Activated CD4-positive, alpha-beta T cell treated with anti-CD3 and anti-CD28 coated beads, Interleukin-2, Interleukin-6, amounts not matched to agents 100 ng/mL and 50 ng/mL, durations not matched to agents 16 hours and 8 hours (primary cell): ENCODE measurements at places on chromosomes 7 and 10.

DNA sequence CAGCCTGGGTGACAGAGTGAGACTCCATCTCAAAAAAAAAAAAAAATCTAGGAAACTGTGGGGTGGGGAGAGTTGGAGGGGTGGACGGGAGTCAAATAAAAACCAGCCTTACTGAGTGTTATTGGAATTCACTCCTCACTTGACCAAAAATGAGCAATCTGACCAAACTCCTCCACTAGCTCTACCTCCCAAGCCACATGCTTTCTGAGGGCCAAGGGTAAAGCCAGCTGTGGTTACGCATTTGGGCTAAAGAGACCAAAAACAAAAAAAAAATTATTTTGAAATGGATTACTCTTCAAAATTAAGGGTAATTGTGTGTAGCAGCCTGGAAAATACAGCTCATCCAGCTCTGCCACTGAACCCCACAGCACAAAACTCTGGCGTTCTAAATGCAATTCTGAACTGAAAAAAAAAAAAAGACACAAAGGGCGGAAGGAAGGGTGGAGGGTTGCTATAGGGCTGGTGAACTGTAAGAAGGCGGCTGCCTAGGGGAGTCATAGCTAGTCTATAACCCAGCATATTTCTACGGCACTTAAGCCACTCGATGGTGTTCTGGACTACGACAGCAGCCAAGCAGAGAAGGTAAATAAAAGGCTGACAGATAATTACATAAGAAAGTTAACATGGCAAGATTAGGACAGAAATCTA lies 7.8 kb downstream of the ELMO1 start:
- DNase-seq = peak; percentile 73

- DNase-seq = no peak
These were observed 35.0 kb upstream of the DGKI start for GRCh38 chr7:137881607-137882260.

DNA sequence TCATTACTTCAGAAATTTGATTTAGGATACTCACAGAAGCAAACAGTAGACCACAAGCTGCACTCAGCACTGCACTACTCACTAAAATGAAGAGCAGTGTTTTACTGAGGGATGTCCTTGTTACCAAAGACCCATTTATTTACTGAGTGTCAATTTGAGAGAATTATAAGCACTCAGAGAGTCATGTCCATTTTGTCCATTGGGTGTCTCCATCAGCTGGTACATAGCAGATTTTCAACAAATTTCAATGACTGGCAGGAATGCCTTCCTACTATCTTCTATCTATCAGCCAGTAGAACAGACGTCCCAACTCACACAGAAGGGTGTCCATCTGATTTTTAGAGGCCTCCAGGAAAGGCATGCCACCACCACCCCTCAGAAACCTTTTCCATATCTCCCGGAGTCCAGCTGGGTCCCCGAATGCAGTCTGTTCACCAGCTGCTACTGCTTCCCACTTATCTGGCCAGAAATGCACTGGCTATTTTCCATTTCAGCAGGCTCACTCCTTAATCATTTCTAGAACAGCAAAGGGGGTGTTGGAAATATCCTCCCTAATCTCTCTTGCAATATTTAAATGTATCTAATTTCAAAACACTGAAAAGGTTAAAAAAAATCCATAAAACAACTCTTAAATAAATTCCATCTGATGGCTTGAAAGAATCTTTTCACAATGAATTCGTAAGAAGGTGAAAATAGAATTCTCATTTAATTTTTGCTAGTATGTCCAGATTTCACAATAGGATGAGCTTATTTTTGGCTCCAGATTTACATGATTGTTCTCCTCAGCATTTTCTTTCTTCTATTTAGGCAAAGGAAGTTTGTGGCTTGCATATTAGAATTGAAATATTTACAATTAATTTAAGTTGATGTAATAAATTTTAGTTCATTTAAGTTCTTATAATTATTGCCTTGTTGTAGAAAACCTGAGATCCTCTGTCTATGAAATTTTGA lies 1164.0 kb upstream of the CELF2 start:
- DNase-seq = no peak

DNA sequence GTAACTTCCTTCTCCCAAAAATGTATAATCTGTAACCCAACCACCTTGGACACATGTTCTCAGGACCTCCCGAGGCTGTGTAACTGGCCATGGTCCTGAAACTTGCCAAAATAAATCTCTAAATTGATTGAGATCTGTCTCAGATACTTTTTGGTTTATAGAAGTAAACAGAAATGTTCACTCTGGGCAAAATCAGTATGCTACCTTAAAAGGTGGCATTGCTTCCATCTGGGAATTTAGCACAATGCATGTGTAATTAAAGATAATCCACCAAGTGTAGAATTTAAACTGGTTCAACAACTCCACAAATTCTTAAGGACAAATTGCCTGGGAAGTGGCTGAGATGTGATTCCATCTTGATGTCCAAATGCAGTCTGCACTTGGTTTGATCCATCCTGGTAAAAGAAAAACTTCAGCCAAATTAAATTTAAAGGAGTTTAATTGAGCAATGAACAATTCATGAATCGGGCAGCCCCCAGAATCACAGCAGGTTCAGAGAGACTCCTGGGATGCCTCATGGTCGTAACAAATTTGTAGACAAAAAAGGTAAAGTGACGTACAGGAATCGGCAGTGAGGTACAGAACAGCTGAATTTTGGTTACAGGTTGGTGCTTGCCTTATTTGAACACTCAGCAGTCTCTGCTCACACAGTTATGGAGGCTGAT lies 102.6 kb upstream of the PFKP start:
- no peak for DNase-seq

DNA sequence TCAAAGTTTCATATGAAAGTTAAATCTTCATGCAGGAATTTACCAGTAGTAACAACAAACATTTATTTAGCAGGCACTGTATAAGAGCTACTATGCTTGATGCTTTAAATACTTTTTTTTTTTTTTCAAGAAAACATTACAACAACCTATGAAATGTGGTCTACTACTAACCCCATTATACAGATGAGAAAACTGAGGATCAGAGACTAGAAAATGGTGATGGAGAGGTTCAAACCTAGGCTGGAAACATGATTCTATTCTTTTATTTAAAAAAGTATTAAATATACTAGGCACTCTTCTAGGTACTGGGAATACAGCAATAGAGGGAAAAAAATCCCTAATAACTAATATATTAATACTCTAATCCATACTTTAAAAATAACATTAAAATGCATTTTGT lies 40.6 kb upstream of the TMEM168 start:
- DNase-seq = no peak

- DNase-seq = no peak
These were observed at the start of gene PKD2L1 for GRCh38 chr10:100330079-100330478. Gene PKD2L1 (minus strand): TSS chr10:100330228. CDS start chr10:100330103, 125 bp downstream.

- peak; percentile 12 for DNase-seq
These were observed 94.7 kb downstream of the ARHGAP22 start for GRCh38 chr10:48509974-48510692.

DNA sequence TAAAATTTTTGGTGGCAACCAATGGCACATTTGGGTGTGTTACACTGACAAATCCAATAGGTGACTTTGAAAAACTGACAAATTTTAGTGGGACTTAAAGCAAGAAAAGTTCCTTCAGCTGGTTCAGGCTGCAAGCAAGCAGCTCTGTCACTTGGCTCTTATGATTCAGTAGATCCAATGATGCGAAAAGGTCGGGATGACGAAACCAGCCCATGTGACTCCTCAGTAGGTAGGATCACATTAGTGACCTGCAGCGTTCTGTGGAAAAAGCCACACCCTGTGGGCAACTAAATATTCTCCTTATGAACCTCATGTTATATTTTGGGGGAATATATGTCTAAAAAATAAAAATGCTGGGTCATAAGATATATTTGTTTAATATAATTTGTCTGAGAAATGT lies 13.3 kb upstream of the TSGA13 start:
- no peak for DNase-seq

GRCh38 chr10:50470345-50470744 lies 153.4 kb downstream of the SGMS1 start:
- peak; percentile 21 for DNase-seq

- no peak for DNase-seq
These were observed 324.9 kb downstream of the AGMO start for GRCh38 chr7:15236952-15237351.

DNA sequence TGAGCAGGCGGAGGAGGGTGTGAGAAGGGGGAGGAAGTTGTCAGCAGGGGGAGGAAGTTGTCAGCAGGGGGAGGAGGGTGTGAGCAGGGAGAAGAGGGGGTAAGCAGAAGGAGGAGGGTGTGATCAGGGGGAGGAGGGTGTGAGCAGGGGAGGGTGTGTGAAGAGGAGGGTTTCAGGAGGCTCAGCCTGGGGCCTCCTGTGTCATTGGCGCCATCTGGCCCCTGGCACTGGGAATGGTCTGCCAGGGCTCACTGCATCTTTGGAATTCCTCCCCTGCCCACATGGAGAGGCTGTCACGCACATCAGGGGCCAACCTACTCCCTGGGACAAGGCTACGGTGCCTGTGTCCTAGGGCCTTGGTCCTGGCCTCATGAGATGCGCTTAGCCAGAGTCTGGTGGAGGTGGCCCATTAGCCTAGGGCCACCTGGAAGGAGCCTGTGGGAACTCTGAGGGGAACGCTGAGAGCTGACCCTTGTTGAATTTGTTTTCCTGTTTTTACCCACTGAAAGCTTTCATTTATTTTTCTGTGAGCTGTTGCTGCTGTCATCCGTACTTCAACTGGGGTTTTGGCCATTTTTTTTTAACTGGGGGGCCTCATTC lies 18.0 kb downstream of the CAMK2B start:
- peak; percentile 28 for DNase-seq

DNA sequence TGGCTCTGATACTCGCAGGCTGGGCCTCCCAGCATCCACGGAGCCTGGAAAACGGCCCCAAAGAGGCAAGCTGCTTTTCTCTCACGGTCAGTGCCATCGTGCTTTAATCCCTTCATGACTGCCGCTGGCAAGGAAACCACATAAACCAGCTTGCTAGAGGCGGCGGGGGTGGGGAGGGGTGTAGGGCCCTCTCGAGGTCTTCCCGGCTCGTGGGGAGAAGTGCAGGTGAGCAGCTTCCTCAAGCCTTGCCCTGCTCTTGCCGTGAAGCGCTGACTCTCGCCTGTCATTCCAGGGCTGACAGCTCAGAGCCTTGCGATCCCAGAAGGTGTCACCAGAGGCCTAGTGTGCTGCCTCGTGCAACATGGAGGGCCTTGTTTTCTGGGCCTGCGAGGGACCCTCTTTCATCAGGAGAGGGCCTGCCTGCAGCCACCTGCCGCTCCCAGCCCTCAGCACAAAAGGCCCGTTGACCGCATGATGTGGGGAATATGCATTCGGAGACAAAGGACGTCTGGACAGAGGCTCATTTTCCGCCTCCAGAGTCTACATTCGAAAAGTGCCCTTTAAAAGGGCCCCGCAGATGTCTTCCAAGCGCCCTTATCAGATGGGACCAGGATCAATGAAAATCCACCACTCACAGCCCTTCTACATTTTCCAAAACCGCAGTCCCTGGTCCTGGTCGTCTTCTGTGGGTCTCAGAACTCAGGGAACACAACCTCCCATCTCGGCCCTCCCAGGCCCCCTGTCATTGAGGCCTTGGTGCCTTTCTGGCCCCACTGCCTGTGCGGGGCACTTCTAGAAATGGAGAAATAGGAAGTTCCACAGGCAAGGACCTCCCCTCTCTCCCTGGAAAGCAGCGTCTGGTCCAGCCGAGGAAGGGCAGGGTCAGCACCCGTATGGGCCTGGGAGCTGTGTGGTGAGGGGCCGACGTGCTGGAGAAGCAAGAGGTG lies 58.7 kb downstream of the ZRANB1 start:
- no peak for DNase-seq

DNA sequence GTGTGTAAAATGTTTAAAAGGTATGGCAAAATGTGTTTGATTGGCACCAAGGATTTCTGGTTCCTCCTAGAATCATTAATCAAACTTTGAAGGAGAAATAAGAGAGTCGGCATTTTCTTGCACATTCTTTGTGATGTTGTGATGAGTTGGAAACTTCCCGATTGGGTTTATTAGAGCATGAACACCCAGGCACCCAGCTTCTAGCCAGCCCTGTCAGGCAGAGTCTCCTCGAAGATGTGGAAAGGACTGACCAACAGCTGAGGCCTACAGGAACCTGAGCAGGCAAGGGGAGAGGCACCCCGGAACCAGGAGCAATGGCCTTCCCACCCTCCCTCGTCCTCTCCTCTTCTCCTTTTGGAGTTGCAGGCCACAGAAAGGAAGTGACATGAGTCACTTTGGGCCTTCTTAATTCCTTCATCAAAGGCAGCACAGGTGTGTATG lies 68.7 kb downstream of the EGFR start:
- DNase-seq = no peak

DNA sequence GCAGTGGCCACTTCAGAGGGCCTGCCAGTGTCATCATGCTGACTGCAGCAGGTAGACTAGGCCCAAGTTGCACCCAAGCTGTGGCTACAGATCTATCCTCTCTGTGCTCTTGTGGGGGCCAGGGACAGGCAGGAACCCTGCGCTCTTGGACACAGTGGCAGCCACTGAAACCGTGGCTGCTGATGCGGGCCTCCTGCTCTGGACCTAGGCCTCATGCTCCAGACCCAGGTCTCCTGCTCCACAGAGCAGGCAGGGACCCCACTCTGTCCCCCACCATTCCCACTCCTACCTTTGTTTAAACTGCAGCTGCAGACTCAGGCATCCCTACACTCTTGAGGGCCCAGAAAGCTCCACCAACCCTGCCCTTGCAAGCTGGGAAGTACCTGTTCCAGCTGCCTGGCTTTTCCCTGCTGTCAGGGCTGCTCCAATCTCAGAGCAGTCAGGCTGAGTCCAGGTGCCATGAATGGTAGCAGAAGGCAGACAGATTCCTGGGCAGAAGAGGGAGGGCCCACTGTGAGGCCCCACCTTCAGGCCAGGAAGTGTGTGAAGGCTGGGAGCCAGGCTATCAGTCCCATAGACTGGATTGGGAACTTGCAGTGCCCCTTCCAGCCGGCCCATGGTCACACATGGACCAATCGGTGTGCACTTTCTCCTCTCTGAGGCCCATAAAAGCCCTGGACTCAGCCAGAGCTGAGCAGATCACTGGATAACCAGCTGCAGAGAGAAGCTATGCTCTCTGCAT lies 634.0 kb upstream of the SEMA3D start:
- no peak for DNase-seq

GRCh38 chr7:37419496-37419895 lies 29.2 kb downstream of the ELMO1 start:
- DNase-seq = no peak

DNA sequence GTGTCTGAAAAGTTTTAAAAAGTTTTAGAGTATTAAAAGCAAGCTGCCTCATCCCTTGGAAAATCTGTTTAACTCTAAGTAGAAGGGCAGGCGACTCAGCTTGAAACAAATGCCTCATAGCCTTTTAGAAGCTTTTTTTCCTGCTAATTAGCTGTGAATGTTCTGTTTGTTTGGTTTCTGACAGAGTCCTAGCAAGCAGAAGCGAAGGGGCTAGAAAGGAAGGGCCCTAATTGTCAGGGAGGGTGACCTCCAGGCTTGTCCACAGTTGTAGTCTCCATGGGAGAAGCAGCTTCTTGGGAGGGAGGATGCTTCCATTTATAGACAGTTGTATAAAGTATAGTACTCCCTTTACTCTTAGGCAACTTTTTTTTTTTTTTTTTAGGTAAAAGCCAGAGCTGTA lies 90.9 kb downstream of the DNAJC1 start:
- no peak for DNase-seq
